ENCODE measurements at places on chromosomes 5 and 9.

DNA sequence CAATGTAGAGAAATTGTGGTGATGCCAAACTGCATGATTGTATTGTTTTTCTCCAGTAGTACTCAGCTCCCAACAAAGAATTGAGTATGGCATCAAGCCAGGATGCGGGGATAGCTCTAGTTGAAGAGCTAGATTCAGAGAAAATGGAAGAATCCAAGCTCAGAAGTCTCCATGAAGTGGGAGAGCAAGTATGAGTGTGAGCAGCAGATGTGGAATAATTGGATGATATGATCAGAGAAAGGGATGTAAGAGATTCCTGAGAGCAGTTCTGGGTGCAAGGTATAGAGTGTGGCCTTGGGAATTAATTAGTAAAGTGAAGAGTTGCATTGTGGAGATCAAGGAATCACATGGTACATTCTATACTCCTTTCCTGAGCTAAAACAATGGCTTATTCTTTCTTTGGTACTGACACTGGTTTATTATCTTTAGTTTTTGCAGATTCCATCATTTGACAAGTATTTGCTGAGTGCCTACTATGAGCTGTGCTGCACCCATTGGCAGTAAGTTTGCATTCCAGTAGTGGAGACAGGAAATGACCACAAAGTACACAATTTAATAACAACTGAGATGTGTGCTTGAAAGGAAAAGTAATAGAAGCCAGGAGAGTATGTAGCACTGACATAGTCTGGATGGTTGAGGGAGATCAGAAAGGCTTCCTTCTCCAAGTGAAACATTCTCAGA, 177.1 kb downstream of the CPLANE1 start:
- DNase-seq: no peak

GRCh38 chr5:54746777-54747398, 229.3 kb downstream of the SNX18 start:
- no peak for DNase-seq

DNA sequence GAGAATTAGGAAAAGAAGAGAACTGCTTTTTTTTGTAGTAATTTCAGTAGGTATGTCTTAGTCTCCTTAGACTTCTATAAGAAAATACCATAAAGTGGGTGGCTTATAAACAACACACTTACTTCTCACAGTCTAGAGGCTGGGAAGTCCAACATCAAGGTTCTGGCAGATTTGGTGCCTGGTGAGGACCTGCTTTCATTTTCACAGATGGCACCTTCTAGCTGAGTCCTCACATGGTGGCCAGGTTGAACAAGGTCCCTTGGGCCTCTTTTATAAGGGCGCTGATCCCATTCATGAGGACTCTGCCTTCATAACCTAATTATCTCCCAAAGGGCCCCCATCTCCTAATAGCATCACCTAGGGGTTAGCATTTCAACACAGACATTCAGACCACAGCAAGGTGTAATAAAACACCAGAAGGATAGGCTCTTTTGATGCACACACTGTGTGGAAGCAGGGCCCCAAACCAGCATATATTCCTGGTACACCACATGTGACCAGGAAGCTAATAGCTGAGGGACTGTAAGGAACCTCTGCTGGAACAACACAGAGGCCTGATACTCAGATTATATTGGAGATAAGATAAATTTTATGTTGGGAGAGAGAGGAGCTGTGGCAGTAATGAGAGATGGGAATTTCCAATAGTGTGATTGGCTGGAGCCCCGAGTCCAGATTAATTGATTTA, 384.9 kb downstream of the RAB3C start:
- no peak for DNase-seq

GRCh38 chr9:102474357-102474756, 520.8 kb upstream of the CYLC2 start:
- no peak for DNase-seq

DNA sequence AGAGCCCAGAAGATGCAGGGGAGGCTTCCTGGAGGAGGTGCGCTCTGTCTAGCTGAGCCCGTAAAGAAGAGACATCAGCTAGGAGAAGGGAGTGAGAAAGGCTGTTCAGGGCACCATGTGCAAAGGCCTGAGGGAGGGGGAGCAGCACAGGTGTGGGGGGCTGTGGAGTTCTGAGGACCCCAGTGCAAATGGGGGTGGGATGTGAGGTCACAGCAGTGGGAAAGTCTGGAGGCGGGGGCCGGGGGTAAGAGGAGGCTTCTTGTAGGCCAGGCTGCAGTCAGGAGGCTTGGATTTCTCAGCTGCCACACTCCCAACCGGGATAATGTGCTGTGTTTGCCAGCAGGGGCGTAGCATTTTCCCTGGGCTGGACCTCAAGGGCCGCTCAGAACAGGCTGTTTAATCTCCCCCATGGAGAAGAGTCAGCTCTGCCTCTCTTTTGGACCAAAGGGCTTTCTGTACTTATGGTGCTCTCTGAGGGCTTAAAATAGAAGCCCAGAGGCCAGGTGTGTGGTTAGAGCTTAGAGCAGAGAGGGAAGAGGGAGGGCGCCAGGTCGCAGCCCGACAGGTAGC, 5.7 kb downstream of the NEURL1B start:
- DNase-seq: no peak

- no peak for DNase-seq
Measured at GRCh38 chr5:50724262-50724661, 57.8 kb downstream of the PARP8 start.

GRCh38 chr9:137494104-137494544, 35.0 kb upstream of the NSMF start:
- no peak for DNase-seq

DNA sequence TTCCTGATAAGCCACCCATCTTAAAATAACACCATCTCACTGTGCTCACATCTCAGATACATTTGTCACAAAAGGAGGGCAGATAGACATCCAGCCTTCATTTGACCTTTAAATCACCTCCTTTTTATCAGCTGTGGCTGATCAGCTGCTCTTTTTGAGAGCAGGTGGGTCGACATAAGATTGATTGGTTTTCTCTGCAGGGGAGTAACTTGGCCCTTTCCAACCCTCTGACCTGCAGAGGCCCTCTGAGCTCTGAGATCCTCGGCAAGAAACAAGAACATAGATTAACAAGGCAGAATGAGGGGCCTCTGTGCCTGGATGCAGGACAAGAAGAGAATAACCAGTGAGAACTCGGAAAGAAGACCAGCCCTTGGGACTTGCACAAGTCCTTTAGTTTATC, 33.5 kb upstream of the GLRA1 start:
- no peak for DNase-seq

DNA sequence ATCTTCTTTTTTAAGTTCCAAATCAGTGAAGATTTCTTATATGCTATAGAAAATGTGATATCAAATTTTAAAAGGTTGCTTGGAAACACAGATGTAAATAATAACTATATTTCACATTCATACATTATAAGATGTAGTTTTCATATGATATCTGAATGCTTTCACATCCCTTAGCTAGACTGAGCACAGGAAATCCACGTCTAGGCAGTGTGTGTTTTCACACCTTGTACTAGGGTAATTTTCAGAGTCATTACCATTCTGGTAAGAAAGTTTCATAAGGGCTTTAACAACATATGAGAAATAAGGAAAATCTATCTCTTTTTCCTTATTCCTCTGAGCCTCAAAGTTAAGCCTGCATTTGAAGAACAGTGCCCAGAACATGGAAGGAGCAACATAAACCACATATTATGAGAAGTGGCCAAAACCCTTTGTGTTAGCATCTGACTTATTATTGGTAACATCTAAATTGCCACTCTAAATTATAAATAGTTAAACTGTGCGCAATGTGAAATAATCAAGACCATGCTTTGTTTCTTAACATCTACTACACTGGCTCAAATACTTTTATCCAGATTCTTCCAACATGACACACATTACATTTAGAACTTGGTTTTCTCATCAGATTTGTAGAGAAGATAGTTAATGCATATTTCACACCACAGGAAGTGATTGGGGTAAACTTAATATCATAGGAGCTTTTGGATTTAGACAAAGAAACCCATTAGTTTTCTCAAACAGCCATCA, 113.3 kb downstream of the PPP2R2B start:
- DNase-seq: no peak

DNA sequence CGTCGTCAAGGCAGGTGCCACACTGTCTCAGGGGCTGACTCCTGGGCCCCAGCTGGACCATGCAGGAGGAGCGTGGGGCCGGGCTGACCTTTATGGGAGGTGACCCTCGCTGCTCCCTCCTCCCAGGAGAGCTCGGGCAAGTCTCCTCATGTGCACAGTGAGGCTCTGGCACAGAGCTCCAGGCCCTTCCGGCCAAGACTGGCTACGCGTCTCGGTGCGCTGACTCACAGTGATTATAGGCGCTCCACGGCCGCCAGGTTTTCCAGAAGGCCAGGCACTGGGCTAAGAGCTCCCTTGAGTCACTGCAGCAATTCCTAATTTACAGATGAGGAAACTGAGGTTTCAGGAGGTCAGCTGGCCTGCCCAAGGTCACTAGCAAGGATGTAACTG, 47.4 kb downstream of the VAV2 start:
- DNase-seq: no peak

- no peak for DNase-seq
Measured at GRCh38 chr5:28548856-28549255, 1510.5 kb upstream of the CDH9 start.

DNA sequence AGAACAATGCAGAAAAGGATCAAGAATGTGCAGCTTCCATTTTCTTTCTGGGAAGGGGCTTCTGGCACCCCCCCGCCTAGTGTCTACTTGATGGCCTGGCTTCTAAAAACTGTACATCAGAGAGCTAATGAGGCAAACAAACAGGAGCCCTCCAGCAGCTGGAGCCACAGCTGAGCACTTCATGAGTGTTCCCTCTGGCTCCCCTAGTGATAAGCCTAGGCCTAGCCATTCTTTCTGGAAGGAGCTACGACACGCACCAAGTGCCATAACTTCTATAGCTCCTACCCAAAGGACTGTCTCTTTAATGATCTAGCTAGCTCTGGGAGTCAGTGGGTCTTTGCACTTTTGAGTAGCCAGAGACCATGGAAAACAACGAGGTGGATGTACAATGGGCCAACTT, 66.1 kb downstream of the DNAH5 start:
- no peak for DNase-seq

DNA sequence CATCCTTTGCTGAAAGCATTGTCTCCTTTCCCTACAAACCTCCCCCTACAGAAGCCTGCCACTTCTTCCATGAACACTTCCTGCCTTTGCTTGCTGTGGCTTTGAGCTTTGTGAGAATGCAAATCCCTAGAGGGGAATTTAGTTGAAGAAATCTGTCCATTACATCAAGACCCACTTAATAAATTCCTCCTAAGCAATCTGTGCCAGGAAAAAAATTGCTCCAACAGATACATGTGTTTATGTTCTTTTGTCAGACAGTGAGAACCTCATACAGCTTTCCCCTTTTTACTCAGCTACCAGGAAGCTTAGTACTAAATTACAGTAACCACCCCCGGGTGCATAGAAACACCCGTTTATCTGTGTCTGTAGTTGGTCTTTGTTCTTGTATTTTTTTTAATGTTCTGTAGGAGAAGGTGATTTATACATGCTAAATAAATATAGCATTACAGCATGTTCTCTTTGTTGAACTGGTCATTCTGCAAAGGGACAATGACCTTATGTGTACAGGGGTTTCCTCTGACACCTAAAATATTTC, 43.9 kb downstream of the SH3TC2 start:
- no peak for DNase-seq

DNA sequence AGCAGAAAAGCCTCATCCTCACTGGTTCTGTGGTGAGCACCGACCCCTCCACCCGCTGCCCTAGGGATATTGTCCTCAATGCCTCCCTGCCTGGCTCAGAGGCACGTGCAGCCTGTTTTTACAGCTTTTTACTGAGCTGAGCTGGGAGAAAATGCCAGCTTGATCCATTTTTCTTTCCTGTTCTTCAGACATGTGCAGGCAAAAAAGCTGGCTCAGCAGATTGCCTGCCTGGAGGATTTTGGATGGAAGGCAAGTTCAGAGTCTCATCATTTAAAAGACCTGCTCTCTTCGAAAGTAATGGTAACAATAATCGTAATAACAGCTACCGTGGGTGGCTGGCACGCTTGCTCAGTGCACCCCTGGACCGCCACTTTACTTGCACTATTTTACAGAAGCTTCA, 135.0 kb upstream of the SMIM23 start:
- DNase-seq: no peak

DNA sequence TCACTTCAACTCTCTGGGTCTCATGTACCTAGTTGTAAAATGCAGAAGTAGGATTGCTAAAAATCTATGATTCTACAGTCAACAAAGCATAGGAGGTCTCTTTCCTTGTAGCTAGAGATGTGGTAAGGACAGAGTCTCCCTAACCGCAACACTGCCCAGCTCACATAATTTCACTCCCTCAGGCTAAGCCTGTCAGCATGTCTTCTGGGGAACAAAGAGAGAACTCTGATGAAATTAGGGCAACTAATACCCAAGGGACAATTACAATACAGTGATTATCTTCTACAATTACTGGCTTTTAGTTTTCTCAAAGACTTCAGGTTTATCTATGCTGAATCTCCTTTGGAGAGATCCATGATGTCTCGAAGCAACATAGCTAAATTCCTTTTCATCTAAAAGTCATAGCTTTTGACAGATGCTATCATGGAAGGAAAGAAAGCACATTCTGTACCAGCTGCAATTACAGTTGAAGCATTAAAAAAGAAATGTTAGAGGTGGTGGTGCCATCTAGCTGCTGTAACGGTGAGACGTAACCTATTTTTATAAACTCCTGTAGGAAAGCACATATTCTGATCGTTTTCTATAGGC, 141.1 kb upstream of the TARS1 start:
- no peak for DNase-seq

DNA sequence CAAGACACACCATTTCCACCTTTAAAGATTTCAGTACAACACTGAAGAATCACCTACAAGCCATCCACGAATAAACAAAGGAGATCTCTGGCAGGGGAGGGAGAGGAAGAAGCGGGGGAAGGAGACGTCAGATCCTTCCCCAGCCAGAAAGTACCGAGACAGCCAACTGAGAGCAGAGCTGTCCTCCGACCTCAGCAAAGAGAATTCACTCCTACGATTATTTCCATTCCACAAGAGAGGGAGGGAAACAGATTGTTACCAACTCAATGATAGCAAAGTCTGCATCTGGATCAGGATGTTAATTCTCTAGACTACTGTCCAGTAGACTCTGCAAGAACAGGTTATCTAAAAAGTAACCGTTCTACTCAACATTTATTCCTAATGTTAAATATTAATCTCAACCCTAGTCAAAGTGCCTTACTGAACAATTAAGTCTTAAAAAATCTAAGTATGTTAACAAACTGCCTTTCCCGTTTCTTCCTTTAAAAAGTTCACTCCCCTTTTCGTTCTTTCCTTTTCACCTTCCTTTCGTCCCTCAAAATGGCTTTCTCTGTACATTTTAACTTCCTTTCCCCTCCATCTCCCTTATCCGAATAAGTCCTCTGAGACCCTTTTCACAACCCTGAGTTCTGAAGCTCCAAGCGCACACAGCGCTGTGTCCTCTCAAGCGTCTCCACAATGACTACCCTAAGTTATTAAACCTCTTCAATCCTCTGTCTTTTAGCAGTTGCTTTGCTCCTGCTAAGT, 1.4 kb downstream of the CHD1 start:
- DNase-seq: no peak
